ENCODE measurements at places on chromosomes 6 and 20. TPM values are rescaled to one million over a fixed set of nuclear protein-coding genes. Genes with fewer than 3 reads are reported as not detected.

DNA sequence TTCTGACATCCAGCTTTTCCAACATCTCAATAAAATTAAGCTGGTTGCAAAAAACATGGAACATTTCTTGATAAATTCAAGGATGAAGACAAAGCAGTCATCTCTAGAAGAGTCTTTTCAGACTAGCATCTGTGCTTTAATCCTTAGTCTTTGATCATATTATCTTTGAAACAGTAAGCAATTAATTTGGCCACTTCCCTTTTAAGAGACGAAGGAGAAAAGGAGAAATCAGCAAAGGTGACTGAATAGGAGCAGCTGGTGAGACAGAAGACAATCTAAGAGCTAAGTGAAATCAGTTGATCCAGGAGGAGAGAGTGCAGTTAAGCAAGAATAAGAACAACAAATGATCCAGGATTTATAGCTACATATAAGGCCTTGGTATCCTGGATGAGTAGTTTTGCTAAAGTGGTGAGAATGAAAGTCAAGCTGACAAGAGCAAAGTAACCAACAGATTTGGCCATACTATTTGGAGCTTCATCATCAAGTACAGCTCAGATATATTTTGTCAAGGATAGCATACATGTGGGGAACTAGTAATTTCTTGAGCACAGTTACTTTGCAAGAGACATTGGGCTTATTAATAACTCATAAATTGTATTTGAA is 215.5 kb downstream of the ADGB start:
- no peak for DNase-seq
- H3K27me3 ChIP-seq: no peaks in the 10 kb centered on the region

GRCh38 chr6:1986454-1987243 is 258.8 kb downstream of the GMDS start:
- no peak overlapping the region for H3K27ac ChIP-seq
- H3K27me3 ChIP-seq: no peaks in the 10 kb centered on the region
- no peak for DNase-seq
- H3K4me3 ChIP-seq: no peak overlapping the region

- H3K27ac ChIP-seq: no peak overlapping the region
- DNase-seq: no peak
- peaks cover 7% of the 10 kb centered on the region for H3K27me3 ChIP-seq
- H3K4me3 ChIP-seq: no peak overlapping the region
- no peaks in the 10 kb centered on the region for H3K4me1 ChIP-seq
Measured at GRCh38 chr6:33988121-33989015, 157.5 kb downstream of the GRM4 start.

- no peaks in the 10 kb centered on the region for H3K4me1 ChIP-seq
- no peak overlapping the region for H3K27ac ChIP-seq
- peaks cover 13% of the 10 kb centered on the region for H3K27me3 ChIP-seq
- H3K4me3 ChIP-seq: no peak overlapping the region
- no peak for DNase-seq
Measured at GRCh38 chr6:37589941-37590340, 90.2 kb upstream of the CCDC167 start.

DNA sequence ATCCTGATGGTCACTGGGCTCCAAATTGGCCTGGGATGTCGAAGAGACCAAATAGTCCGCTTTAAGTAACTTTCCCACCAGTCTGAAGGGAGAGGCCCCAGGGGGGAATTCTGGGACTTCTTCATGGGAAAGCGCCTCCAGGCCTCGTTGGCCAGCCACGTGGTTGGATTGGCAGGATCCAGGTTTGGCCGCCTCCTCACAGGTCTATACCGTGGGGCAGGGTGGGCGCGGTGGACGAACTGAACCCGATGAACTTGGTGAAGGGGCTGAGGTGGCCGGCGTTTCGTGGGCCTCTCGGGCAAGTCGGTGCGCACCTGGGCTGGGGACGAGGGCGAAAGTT is 297 bp downstream of the POM121L2 start:
- H3K27me3 ChIP-seq: peaks cover 5% of the 10 kb centered on the region
- DNase-seq: no peak
- no peak overlapping the region for H3K27ac ChIP-seq
- peak overlapping the region; percentile 60 for H3K4me3 ChIP-seq
- H3K36me3 ChIP-seq: no peaks in the 10 kb centered on the region

DNA sequence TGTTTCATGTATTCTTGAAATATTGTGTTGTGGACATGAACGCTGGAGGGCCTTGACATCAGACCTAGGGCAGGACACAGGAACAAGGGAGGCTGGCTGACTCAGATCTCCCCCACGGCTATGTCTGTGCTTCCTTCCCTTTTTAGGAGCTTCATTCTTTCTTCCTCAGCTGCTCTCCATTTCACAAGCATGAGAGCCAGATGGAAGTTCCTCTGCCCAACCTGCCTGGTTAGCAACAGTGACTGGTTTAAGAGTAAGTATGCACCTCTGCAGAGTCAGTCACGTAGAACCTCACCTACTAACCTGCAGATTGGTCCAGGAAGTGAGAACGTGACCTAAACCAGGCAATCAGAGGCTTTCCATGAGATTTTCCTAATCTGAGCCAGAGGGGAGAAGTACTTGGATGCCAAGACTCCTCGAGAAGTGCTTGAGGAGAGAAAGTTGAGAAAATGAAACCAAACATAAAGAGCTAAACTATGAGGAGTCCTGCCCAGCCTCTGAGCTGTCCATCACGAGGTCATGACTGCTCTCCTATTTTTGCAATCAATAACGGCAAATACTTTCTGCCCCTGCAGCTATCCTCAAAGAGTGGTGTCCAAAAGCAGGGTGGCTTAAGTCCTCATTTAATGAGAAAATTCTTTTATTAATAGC is 465.2 kb upstream of the CITED2 start:
- no peak overlapping the region for H3K27ac ChIP-seq

DNA sequence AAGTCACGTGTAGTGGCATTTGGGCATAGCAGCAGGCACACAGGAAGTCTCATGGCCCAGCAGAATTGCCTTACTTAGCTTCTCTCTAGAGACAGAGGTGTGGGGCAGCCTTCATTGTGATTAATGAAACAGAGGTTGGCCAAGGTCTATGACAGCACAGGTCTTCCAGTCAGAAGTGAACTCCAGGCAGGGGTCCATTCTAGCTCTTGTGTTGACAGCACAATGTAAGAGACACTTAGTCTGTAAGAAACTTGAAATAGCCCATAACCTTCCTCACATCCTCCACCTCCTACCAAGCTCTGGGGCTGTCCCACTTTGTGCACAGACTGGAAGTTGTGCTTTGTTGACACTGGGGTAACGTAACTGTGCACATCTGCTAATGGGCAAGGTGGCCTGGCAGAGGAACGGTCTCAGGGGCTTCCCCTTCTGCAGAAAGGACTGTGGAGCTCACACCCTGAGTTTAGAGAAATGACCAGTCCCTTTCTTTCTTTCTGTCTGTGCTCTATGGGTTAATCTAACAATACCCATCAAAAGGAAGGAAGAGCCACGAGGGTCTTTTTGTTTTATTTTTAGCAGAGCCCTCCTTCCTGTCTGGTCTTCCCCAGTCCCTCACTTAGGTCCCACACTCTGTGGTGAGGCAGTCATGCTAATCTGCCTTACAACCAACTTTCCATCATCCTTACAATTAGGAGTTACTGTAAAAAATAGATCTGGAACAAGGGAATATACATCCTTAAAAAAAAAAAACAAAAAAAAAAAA is 35.6 kb upstream of the TAGAP start:
- no peak overlapping the region for H3K4me3 ChIP-seq
- no peaks in the 10 kb centered on the region for H3K36me3 ChIP-seq
- DNase-seq: no peak
- no peaks in the 10 kb centered on the region for H3K27me3 ChIP-seq

DNA sequence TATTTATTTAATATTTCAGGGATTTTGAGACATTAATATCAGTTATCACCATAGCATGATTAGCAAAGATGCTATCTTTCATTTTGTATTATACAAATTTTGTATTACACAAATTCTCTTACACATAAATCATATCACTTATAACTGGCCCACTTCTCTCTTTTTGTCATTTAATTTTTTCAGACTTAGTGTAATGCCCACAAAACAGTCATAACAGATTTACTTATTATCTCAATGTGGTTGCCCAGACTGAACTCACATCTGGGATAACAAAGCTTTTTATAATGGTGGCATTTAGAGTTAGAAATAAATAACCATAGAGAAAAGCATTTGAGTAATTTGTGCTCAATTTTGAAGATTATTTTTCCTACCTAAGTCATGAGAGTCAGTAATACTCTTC is 148.3 kb downstream of the TFAP2B start:
- H3K27ac ChIP-seq: no peak overlapping the region
- H3K4me1 ChIP-seq: no peaks in the 10 kb centered on the region
- no peak for DNase-seq

- H3K27ac ChIP-seq: no peak overlapping the region
- DNase-seq: no peak
- H3K36me3 ChIP-seq: no peaks in the 10 kb centered on the region
- H3K4me3 ChIP-seq: no peak overlapping the region
Measured at GRCh38 chr6:154602708-154603107, 92.2 kb upstream of the CNKSR3 start.

GRCh38 chr6:148530394-148530953 is 187.8 kb downstream of the SASH1 start:
- H3K4me1 ChIP-seq: no peaks in the 10 kb centered on the region
- H3K4me3 ChIP-seq: peak overlapping the region; percentile 28
- no peaks in the 10 kb centered on the region for H3K27me3 ChIP-seq
- peak overlapping the region; percentile 34 for H3K27ac ChIP-seq
- peaks cover 56% of the 10 kb centered on the region for H3K36me3 ChIP-seq
- DNase-seq: no peak

GRCh38 chr20:54165803-54166202 is 8.0 kb downstream of the CYP24A1 start:
- no peak overlapping the region for H3K27ac ChIP-seq
- H3K4me3 ChIP-seq: no peak overlapping the region
- DNase-seq: no peak
- no peaks in the 10 kb centered on the region for H3K4me1 ChIP-seq
- H3K36me3 ChIP-seq: no peaks in the 10 kb centered on the region

DNA sequence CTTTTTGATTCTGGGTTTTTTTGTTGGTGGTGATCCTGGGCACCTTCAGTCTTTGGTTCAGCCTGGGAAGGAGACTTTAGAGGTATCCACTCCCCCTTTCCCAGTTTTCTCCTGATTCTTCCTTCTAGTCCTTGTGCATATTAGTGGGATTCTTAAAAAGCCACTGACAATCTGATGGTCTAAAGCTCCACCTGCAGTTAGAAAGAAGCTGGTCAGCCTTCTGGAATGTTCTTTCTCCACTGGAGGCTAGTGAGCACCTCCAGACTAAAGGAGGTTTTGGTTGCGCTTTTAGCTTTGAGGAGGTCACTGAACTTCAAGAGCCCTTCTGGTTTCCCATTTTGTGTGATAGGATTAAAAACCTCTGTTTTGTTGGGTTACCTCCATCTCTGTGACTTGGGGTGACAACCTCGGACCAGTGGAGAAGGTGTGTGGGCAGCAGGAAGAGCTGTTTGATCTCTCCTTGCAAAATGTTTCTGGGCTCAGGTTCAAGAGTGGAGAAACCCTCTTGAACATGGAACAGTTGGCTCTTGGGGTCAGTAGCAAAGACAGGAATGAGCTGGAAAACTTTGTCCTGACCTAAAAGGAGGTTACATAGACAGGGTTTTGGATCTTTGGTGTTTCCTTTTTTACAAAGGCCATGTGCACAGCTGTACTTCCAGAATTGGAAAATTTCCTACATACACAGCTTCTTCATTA is 29.0 kb downstream of the JARID2 start:
- no peaks in the 10 kb centered on the region for H3K27me3 ChIP-seq
- DNase-seq: no peak
- no peak overlapping the region for H3K27ac ChIP-seq

- no peak overlapping the region for H3K27ac ChIP-seq
- H3K4me3 ChIP-seq: no peak overlapping the region
Measured at GRCh38 chr6:87922947-87923330, 124.7 kb upstream of the SPACA1 start.

GRCh38 chr20:23998392-23998791 is 9.8 kb upstream of the GGTLC1 start:
- no peak for DNase-seq
- no peaks in the 10 kb centered on the region for H3K4me1 ChIP-seq
- no peak overlapping the region for H3K27ac ChIP-seq
- H3K4me3 ChIP-seq: no peak overlapping the region
- peaks cover 19% of the 10 kb centered on the region for H3K27me3 ChIP-seq

DNA sequence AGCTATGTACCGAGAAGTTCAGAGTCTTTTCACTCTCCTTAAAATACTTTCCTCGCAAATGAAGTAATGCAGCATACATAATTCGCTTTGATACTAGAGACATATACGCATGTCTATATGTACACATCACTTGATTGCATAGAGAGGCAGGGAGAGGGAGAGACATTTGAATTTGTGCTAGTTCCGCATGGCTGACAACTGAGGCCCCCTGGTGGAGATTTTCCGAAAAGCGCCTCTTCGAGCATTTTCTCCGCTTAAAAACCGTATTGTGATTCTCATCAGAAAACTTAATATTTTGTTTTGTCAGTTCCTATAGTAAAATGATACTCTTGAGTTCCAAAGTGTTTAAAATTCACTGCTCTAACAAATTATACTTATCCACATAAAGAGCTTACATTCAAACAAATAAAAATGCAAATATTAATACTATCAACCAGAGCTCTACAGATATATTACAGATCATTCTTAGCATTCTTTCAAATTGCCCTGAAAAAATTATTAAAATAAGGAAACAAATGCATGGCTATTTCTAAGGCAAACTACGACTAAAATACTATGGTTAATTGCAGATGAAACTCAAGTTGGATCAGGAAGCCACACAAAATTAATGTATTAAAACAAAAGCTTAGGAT is 637 bp downstream of the MYLK4 start:
- peak overlapping the region; percentile 54 for H3K4me3 ChIP-seq
- no peaks in the 10 kb centered on the region for H3K36me3 ChIP-seq

- no peaks in the 10 kb centered on the region for H3K36me3 ChIP-seq
- no peaks in the 10 kb centered on the region for H3K4me1 ChIP-seq
- no peak overlapping the region for H3K27ac ChIP-seq
- DNase-seq: no peak
Measured at GRCh38 chr6:141498977-141499376, 633.7 kb upstream of the GJE1 start.

DNA sequence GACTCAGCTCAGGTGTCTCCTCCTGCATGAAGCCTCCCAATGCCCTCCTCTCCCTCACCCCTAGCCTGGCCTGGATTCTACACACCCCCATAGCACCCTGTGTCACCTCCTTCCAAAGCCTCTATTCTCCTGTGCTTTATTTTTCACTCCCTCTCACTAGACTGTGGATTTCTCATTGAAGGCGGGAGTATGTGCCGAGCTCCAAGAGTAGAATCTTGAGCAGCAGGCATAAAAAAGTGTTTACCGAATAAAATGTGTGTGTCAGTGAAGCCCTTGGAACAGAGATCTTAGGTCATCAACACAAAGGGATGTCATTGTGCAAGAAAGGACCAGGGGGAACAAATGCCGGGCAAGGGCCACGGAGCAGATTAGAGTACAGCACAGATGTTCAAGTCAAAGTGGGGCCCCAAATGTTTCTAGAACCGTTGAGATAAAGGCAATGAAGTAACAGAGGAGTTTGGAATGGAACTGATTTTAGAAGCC is 106.1 kb upstream of the TMEM170B start:
- no peak overlapping the region for H3K27ac ChIP-seq
- peaks cover 25% of the 10 kb centered on the region for H3K4me1 ChIP-seq
- H3K27me3 ChIP-seq: peaks cover 1% of the 10 kb centered on the region
- H3K4me3 ChIP-seq: no peak overlapping the region
- H3K36me3 ChIP-seq: no peaks in the 10 kb centered on the region

Gene LST1
- total RNA-seq: 3.3 TPM

Gene GTSF1L
- total RNA-seq: not detected

Gene FGD2
- total RNA-seq: 4.2 TPM

Gene RHAG
- total RNA-seq: not detected

Gene ULBP2
- total RNA-seq: 0.75 TPM

Gene MACROD2
- total RNA-seq: 4.8 TPM

Gene GMDS
- 4.6 TPM for total RNA-seq

Gene FILIP1
- 129 TPM for total RNA-seq

Gene TRDN
- total RNA-seq: 565 TPM

Gene SPATA25
- total RNA-seq: 2.4 TPM

Gene EHMT2
- total RNA-seq: 8.0 TPM

Gene NFKBIL1
- 19.1 TPM for total RNA-seq

Gene AIF1
- 4.5 TPM for total RNA-seq

Measured in psoas muscle (tissue), 8 donors.